Left ventricle myocardium inferior (tissue), 1 donor: ENCODE measurements at places on chromosomes 1 and 21. TPM values are rescaled to one million over a fixed set of nuclear protein-coding genes. Genes with fewer than 3 reads are reported as not detected.

Gene KIAA1614
- total RNA-seq: 9.1 TPM

- DNase-seq: no peak
- H3K27me3 ChIP-seq: no peaks in the 10 kb centered on the region
Observed at GRCh38 chr21:15986277-15986676, 256.5 kb downstream of the USP25 start.

DNA sequence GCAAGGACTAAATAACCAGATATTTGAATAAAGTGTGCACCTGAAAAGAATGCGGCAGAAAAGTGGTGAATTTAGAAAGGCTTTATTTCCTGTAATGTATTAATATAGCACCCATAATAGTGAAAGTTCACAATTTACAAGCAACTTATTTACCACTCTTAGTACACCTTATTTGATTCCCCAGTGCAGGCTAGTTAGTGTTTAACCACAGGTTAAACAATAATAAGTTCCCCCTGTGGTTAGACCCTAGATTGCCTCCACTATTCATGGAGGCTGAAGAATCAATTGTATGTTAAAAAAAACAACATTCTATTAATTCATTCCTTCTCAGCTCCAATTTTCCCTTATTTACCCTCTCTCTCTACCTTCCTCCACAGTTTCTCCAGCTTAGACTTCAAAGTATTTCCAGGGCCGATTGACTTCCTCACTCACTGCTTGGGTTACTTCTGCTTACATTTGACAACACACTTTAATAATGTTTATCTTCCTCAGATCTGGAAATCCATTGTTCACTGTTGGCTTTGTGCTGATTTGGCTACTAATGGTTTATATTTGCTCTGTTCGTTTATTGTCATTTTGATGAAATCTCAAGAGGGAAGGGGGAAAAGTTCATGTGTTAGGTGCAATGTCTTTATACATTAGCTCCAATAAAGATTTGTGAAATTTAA, 796.3 kb downstream of the BRINP3 start:
- H3K36me3 ChIP-seq: no peaks in the 10 kb centered on the region

DNA sequence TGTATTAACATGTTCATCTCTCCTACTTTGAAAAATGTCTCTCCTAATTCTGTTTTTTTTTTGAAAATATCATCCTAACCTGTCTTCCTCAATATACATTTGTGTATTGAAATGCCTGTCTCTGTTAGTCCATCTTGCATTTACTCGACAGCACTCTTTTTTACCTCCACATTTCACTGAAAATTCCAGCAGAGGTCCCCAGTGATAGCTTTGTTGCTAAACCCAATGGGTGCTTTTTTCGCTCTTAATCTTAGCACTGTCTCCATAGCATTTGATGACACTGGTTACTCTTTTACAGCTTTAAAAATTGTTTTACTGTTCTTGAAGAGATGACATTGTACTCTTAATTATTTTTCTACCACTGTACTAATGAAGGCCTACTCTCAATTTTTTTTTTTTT, 10.8 kb downstream of the OSBPL9 start:
- no peaks in the 10 kb centered on the region for H3K27me3 ChIP-seq
- no peak overlapping the region for H3K4me3 ChIP-seq
- no peak overlapping the region for H3K27ac ChIP-seq
- DNase-seq: no peak
- H3K4me1 ChIP-seq: peaks cover 75% of the 10 kb centered on the region

DNA sequence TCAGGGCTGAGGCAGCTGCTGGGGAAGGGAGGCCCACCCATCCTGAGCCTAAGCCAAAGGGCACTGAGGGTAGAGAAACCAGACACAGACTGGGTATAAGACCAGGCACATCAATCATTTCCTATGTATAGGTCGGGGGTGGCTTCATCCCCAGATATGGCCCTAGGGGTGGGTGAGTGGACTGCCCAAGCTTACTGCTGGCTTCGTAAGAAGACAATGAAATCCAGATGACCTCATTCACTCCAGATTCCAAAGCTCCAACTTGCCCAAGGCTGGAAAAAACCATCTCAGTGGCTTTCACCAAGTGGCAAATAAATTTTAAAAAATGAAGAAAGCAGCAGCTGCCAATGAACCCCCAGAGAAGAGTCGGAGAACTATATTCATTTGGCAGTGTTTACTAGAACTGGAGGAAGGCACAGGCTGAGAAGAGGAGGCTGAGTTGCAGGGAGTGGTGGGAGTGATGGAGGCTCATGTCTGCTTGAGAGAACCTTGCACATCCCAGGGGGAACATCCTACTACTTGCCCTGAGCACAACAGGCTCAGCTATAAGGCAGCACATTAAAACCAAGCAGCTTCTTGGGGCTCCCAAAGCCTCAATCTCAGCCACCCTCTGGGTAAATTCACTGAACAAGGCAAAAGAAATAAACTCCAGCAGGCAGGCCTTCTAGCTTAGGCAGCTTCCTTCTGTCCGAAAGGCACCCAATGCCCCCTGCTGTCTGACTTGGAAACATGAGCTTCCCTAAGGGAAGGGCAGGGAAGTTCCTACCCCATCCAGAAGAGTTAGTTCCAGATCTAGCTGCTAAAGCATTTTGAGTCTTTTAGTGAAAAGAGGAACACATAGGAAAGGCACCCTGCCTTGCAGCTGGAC, 14.1 kb downstream of the PEA15 start:
- peaks cover 60% of the 10 kb centered on the region for H3K4me1 ChIP-seq
- H3K27me3 ChIP-seq: no peaks in the 10 kb centered on the region
- peaks cover 90% of the 10 kb centered on the region for H3K36me3 ChIP-seq
- peak overlapping the region; percentile 66 for H3K27ac ChIP-seq
- no peak overlapping the region for H3K4me3 ChIP-seq

DNA sequence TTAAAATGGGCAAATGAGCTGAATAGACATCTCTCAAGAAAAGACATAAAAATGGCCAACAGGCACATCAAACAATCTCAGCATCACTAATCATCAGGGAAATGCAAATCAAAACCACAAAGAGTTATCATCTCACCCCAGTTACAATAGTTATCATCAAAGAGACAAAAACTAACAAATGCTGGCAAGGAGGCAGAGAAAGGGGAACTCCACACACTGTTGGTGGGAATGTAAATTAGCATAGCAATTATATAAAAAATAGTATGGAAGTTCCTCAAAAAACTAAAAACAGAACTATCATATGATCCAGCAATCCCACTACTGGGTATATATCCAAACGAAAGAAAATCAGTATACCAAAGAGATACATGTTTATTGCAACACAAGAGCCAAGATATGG, 68.7 kb downstream of the DENND1B start:
- H3K27me3 ChIP-seq: no peaks in the 10 kb centered on the region
- H3K27ac ChIP-seq: no peak overlapping the region
- H3K36me3 ChIP-seq: no peaks in the 10 kb centered on the region
- no peak overlapping the region for H3K4me3 ChIP-seq
- DNase-seq: no peak

- H3K36me3 ChIP-seq: peaks cover 46% of the 10 kb centered on the region
- no peak overlapping the region for H3K4me3 ChIP-seq
- peaks cover 28% of the 10 kb centered on the region for H3K4me1 ChIP-seq
- H3K27me3 ChIP-seq: no peaks in the 10 kb centered on the region
Observed at GRCh38 chr21:37240978-37241377, 26.2 kb downstream of the VPS26C start.
